ENCODE measurements at places on chromosomes 2 and 18.

- DNase-seq: no peak
Observed at GRCh38 chr2:72033636-72034035, 114.0 kb downstream of the CYP26B1 start.

DNA sequence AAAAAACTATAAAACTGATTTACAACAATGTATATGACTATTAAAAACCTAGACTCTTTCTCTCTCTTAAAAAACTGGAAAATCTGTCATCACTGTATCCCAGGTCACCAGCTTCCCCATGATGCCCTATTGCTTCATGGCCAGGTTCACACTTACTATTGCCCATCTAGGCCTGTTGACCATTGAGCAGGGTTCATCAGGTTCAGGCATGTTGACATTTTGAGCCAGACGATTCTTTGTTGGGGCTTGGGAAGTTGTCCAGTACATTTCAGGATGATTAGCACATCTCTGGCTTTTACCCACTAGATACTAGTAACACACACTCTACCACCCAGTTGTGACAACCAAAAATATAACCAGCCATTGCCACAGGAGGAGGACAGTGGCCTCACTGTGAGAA lies 26.9 kb upstream of the RAB27B start:
- DNase-seq: no peak

DNA sequence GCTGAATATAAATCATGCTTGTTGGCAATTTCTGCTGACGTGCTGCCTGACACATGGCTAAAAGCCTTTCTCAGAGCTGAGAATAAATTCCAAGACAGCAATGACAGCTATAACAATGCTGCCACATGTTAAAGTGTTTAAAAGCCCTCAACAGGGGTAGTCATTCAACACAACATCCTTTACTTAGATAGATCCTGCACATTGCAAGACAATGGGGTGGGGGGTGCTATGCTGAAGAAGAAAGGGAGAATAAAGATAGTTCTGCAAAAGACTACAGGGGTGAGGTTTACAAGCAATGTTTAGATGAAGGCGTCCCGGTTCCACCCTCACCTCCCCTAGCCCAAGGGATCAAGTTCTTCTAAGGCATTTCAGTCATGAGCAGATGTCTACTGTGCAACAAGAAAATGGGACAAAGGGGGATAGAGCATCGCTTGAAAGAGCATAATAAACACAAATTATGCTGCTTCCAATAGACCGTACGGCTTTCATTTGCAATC lies 291.0 kb upstream of the ACVR2A start:
- no peak for DNase-seq

GRCh38 chr18:62735387-62735786 lies 20.0 kb downstream of the PHLPP1 start:
- DNase-seq: no peak

GRCh38 chr2:70010576-70011111 lies 49.2 kb upstream of the ASPRV1 start:
- no peak for DNase-seq

DNA sequence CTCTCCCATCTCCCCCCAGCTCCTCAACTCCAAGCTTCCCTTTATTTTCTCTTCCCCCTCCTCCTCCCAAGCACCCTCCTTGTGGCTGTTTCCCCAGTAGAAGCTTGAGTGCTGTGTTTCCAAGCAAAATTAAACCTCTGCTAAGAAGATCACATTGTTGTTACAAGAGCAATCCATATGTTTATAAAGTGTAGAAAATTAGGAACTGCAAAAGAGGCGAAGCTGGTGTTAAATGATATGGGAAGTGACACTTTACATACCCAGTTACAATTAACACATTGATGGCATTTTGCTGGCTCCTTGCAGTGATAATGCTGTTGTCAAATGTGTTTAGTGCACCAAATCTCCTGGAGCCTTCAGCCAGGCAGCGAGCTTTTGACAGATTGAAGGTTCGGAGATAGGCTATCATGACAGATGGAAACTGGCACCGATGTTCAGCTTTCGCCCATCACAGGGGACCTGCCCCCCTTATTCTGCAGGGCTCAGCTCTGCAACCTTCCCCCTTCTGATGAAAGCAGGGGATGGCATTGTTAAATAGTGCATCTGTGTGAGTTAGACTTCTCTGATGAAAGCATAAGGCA lies 259.8 kb upstream of the ATP5MC3 start:
- DNase-seq: no peak

GRCh38 chr2:28649481-28650265 lies 102.0 kb upstream of the PPP1CB start:
- peak; percentile 35 for DNase-seq

DNA sequence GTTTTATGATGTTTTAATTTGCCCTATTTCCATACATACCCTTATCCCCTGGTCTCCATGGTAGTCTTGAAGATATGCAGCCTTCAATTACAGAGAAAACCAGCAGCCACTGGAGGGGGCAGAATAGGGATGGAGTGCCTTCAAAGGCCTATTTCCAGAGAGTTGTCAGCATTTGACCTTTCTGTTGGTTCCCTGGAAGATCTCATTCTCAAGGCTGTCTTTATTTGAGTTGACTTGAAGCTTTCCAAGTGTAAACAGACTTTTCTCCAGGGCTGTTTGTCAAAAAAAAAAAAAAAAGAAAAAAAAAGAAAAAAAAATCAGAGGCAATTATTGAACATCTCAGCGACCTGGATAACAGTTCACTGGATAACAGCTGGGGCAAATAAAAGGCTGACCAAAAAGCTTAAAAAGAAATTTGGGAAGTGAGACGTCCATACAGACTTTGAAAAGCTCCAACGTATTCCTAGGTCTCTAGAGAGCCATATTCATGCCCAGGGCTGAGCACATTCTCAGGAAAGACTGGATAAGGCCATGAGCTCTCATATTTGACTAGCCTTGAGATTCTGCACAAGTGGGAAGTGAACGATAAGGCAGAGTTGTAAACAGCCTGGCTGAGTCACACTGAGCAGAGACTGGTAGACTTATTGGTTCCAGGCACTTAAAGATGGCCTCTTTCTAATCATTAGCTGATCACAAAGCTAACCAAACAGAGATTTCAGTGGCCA lies 126.6 kb downstream of the VAPA start:
- DNase-seq: no peak

DNA sequence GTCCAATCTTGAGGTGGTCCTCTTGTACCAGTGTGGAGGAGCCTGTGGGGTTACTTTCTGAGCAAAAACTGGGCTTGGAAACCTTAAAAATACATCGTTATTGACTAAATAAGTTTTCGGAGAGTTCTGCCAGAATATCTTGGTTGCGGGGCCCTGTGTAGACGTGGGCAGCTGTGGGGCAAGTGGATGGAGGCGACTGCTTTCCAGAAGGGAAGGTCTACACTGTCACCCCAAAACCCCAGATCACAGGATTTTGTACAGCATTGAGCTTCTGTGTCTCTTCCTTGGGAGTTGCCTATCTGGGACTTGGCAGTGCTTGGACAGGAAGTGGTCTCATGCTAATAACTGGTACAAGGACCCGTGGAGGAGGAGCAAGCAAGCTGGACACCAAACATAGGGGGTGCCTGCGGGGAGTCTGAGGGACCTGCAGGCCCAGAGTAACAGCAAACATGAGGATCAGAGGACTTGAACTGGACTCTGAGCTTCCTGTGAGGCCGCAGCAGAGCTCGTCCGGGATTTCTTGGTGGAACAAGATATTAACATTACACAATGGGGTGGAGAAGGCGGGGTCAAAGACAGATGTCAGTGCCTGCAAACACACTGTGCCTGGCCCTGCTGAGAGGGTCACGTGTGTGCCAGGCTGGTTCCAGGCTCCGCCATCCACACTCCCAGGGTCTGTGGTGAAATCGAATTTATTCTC lies 48.0 kb upstream of the CTLA4 start:
- no peak for DNase-seq

- no peak for DNase-seq
Observed at GRCh38 chr18:59536166-59536565, 161.1 kb downstream of the CCBE1 start.

DNA sequence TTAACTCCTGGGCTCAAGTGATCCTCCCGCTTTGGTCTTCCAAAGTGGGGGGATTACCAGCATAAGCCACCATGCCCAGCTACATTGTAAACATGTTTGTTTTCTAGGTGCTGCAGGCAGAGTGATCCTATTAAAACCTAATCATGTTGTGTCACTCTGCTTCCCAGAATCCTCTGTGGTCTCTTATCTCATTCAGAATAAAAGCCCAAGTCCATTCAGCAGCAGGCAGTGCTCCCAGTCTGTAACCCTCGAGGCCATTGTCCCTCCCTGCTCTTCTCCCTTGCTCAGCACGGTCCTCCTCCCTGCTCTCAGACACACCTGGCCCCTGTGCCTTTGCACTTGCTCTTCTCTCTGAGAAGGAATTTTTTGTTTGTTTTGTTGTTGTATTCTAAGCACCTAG lies 11.1 kb upstream of the CABYR start:
- DNase-seq: no peak

DNA sequence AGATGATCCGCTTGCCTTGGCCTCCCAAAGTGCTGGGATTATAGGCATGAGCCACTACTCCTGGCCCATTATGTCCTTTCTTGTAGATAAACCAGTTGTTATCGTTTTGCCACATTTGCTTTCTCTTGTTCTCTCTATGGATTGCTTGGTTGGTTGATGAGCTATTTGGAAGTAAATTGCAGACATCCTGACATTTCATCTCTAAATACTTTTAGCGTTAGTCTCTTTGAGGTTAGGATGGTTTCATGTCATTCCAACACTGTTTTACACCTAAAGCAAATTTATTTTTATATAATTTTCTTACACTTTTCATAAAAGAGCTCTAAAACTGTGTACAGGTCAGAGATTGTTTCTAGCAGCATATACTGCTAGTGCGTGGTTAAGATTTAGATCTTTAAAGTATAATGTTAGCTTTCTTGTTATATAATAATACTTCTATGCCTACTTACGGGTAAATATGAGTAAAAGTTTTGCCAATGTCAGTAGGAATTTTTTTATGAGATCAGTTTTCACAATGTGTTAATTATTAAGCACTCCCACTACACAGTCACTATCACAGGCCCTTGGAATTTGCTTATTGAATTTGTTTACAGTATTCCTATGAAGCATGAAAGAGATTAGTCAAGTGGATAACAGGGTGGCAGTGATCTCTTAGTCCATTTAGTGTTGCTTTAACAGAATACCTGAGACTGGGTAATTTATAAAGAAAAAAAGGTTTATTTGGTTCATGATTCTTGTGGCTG lies 10.3 kb downstream of the POLI start:
- DNase-seq: no peak

- no peak for DNase-seq
Observed at GRCh38 chr2:151085181-151085611, 176.5 kb downstream of the RBM43 start.

DNA sequence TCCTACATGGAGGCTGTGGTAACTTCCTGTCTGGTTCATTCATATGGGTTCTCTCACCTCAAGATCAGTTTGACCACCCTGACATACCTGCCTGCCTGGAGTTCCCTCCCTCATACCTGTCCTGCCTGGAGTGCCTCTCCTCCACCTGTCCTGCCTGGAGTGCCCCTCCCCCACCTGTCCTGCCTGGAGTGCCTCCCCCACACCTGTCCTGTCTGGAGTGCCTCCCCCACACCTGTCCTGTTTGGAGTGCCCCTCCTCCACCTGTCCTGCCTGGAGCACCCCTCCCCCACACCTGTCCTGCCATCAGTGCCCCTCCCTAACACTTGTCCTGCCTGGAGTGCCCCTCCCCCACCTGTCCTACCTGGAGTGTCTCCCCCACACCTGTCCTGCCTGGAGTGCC lies 461.9 kb downstream of the PTPRM start:
- DNase-seq: no peak

DNA sequence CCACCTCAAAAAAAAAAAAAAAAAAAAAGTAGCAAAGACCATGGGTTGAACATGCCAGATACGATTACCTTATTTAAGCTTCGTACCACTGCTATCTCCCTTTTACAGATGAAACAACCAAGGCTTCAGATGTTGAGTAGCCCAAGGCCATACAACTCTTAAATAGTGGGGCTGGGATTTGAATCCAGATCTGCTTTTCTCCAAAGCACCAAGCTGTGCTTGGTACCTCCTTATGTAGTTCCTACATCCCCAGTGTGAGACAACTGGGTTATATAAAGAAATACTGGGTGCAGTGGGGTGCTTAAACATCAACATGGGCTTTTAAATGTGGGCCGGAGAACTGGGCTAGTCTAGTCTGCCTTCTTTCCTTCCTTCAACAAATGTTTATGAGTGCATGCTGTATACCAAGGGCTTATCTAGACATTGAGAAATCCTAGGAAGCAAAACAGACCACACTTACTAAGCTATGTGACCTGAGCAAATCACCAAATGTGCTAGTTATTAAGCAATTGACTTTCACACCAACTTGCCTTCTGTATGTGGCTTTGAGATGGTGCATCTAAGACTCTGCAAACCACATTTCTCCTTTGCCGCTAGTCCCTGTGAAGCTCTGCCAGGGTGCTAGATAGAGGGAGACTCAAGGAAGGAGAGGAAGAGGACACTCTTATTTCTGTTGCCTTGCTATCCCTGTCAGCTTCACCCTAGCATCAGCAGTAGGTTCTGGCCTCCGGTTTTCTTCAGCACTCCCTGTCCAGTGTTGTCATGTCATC lies 206.8 kb upstream of the FBXO11 start:
- no peak for DNase-seq

DNA sequence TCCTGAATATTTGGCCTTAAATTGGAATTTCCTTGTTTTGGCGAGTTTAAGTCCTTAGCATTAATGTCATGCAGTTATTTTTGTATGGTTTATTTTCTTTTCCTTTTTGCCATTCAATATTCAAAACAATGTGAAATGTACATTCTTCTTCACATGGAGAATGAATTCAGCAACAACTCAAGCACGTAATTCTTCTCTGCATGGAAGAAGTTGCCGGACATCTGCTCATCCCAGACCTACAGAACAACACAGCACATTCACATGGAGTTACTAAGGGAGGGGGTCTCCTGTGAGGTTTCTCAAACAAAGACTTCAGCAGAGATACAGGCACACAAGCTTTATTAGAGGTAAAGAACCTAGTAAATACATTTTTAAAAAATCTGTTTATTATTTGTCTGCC lies 236.8 kb downstream of the SATB2 start:
- DNase-seq: no peak

All from NCI-H2081 (cell line).